ENCODE measurements at places on chromosomes 5 and 9.

DNA sequence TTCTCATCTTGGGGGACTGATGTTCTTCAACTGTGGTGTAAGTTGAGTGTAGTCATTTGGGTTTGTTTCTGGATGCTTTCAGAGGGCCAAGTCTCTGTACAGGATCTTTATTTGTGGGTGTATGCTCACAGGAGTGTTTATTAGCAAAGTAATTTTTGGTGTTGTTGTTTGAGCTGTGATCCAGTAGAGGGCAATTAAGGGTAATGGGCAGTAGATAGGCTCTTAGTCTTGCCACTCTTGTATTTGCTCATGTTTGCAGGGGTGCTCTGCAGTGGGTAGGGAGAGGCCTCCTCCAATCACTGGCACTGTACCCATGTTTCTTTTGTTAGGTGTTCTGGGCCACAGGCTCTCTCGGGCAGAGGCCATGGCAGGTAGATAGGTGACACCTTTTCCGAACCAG lies 45.9 kb upstream of the ITGA2 start:
- DNase-seq: no peak

DNA sequence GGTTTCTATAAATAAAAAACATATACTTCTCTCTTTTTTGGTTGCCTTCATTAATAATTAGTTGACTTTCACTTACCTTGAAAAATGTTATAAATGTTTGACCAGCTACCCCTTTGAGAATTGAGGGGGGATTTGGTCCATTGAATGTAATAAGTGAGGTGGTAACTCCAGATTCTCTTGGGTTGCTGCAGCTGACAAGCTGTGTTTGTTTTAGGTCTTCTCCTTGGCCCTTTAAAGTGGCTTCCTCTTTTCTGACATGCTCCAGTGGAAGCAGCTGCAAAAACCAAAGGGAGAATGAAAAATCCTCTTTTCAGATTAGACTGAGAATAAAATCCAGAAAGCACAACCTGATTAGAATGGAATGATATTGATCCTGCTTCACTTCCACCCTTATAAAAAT lies 410.5 kb downstream of the TMEM38B start:
- DNase-seq: no peak

DNA sequence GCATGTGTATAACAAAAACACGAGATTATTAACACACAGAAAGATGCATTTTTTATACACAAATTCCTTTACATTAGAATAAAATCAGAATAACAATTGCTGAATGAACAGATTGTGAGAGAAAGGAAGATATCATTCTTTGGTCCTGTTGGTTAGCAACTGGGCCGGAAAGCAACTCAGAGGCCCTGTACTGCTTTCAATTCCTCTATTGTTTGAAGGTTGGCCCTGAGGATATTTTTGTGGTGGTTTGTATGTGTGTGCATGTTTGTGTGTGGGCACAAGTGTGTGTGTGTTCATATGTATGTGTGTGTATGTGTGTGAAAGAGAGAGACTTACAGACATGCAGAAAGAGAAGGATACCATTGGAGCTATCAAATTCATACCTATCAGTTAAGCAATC lies 356.8 kb upstream of the DMAC1 start:
- DNase-seq: no peak

GRCh38 chr5:107437154-107437553 lies 233.6 kb downstream of the EFNA5 start:
- no peak for DNase-seq

- DNase-seq: peak; percentile 89
Observed at GRCh38 chr5:93582677-93583438, at the start of gene NR2F1. Gene NR2F1, plus strand, starts transcription at chr5:93583222. Its CDS starts 1,802 bp downstream, at chr5:93585024.

DNA sequence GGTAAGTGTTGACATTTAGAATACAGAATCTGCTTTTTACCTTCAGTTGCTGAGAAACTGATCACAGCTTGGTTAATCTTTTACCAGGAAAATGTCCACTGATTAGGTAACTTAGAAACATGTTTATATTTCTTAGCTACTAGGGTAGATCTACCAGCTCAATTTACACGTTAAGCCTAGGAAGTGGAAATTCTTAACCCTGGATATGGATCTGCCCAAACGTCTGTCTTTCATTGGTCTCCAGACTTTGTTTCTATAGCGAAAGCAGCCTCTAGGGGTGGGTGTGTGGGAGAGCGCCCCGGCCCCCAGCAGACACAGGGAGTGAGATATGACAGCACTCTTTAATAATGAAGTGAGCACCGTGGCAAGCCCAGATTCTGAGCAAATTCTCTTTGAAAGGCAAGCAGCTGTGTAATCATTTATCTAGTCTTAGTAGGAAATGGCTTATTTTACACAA lies 141.6 kb upstream of the ZNF608 start:
- DNase-seq: no peak

GRCh38 chr9:20760246-20760891 lies 76.3 kb downstream of the FOCAD start:
- DNase-seq: no peak

GRCh38 chr9:131585375-131585774 lies 40.1 kb downstream of the PRRT1B start:
- DNase-seq: no peak

DNA sequence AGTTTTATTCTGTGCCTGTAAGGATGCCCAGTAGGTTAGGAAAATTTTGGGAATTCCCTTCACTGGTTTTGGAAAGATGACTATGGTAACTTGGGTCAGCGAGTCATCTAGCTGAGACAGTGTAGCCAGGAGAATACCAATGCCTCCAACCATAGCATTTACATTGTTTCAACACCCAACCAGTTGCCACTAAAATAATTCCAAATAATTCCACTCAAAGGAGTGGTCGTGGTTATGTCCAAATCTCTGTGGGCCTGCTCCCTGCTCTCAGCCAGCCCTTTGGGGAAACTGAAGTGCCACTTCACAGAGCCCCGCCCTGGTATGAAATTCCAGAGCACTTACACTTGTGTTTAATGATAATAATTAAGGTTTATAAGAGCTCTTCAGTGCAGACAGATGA lies 310.5 kb downstream of the PLK2 start:
- DNase-seq: no peak

GRCh38 chr9:92245005-92245797 lies 48.3 kb downstream of the IARS1 start:
- peak; percentile 39 for DNase-seq

DNA sequence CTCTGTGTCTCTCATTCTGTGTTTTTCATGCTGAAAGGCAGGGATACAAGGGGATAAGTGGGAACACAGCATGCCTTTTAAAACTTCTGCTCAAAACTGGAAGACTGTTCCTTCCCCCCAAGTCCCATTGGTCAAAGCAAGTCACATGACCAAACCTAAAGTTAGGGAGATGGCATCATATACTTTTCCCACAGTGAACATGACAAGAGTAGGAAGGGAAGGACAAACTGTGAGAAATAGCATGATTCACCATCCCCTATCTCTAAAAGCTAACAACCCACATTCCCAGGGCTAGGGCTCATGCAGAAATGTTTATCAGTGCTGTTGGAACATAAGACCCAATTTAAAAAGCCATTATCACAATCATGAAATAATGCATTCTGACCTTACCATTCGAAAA lies 24.2 kb upstream of the SHISAL2B start:
- no peak for DNase-seq

GRCh38 chr5:172763120-172763464 lies 7.9 kb downstream of the DUSP1 start:
- DNase-seq: no peak

GRCh38 chr5:110784901-110785300 lies 46.1 kb downstream of the SLC25A46 start:
- DNase-seq: no peak

- no peak for DNase-seq
Observed at GRCh38 chr5:88658886-88659285, 224.1 kb downstream of the MEF2C start.

- DNase-seq: no peak
Observed at GRCh38 chr9:24051587-24051986, 225.5 kb upstream of the ELAVL2 start.

DNA sequence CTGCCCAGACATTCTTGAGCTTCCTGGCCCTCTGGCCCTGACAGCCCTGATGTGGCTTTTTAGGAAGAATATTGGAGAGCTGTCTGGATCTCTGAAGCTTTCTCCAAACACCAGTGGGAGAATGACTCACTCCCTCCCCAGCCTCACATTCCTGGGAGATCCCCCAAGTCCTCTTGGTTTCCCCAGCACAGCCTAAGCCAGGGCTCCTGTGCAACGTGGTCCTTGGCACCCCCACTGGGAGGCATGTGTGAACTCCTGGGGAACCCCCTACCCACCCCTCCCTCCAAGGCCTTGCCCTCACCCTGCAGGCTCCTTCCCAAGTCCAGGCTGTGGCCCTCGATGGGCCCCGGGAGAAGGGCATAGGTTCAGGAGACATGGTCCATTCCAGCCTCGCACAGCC lies 12.7 kb downstream of the GLIPR2 start:
- peak; percentile 62 for DNase-seq

DNA sequence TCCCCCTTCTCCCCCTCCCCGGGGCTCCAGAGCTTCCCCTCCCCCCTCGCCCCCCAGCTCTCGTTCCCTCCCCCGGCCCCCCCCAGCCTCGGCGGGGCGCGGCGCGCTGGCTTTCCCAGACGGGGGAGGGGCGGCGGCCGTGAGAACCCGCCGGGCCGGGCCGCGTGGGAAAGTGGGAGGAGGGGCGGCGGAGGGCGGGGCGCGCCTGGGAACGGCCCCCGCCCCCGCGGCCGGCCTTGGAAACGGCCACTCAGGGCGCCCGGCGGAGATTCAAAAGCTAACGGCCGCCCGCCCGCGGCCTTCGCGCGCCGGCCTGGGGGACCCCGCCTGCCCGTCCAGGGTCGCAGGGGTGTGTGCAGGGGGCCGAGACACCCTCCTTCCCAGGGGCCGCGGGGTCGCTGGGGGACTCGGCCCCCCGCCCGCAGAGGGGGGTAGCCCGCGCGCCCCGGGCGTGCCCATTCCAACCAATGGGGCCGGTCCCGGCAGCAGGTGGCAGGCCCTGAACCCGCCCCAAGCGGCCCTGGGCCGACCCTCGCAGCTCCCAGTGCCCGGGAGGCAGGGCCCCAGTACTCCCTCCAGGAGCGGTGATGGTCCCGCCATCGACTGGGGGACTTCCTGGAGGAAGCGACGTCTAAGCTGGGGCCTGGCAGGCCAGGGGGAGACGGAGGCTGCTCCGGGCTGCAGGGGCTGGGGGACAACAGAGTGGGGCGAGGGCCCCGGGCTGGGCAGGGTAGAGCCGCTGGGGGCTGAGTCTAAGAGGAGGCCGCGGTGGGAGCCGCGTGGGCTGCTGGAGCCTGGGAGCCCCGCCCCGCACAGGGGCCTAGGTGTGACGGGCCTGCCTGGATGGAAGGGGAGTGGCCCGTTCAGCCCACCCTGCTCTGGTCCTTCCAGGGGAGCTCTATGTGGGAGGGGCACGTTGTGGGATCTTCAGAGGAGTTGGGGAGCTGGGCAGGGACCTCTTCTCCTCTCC lies 14.2 kb upstream of the NRARP start:
- peak; percentile 87 for DNase-seq

GRCh38 chr5:68947986-68948385 lies 145.8 kb upstream of the SLC30A5 start:
- no peak for DNase-seq

DNA sequence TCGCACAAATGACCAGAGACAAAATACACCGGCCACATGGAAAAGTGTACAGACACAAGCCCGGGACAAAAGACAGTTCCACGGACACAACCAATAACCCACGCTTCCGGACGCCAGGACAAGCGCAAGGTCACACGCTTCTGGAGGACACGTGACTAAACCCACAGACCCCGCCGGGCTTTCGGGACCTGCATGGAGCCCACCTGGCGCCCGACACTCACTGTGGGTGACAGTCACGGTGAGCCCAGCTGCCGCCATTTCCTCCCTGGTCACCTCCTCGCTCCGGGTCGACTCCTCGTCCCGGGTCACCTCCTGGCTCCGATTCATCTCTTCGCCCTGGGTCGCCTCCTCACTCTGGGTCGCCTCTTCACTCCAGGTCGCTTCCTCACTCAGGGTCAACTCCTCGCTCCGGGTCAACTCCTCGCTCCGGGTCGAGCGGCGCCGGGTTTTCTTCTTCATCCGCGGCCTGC lies 470 bp downstream of the BAG1 start:
- peak; percentile 24 for DNase-seq

GRCh38 chr9:14281876-14282275 lies 32.1 kb downstream of the NFIB start:
- DNase-seq: no peak

- DNase-seq: no peak
Observed at GRCh38 chr5:125607018-125607417, 816.2 kb upstream of the GRAMD2B start.

DNA sequence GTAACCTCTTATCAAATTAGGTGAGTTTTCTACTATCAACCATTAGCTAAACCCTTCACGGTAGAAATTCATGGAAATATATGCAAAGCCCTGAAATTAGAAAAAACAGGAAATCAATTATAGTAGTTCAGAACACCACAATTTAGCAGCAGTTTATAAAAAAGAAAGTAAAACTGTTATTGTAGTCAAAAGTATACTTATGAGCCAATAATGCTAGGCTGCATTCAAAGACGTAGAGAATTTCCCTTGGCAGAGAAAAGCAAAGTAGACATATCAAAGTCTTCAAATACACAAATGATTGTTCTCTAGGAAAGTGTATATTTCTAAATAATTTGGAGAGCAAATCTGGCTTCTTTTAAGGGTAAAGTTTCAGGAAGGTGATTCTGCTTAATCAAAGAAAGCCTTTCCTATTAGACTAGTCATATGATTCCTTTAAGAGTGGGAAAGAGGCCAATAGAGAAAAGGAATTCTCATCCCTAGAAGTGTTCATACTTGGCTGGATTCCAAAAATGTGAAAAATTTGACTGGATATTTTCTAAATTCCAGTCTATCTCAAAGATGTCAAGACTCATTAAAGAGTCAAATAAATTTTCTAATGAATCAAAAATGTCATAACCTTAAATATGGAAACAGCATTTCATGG lies 185.5 kb downstream of the SMC2 start:
- DNase-seq: no peak

GRCh38 chr5:135240781-135241360 lies 158.2 kb downstream of the MACROH2A1 start:
- DNase-seq: no peak

GRCh38 chr5:58235299-58235698 lies 224.6 kb downstream of the PLK2 start:
- DNase-seq: no peak

GRCh38 chr5:103565719-103566118 lies 3.1 kb upstream of the NUDT12 start:
- no peak for DNase-seq

GRCh38 chr9:125233678-125234077 lies 7.5 kb downstream of the HSPA5 start:
- DNase-seq: peak; percentile 80

DNA sequence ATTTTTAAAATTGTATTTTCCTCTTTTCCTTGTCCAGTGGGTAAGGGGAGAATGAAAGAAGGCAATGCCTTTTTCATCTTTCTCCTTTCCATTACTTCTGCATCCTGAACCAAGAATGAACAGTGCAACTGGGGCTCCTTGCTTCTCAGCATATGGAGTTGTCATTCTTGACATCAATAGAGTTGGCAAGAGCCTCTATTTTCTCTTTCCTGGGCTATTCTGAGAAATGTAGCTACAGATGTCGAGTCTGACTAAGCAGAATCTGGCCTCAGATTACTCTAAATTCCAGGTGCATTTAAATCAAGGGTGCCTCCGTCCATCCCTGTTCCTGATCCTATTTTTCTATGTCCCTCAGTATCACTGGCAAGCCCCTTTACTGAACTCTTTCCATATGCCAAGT lies 244.8 kb downstream of the GLIS3 start:
- DNase-seq: no peak
